ENCODE measurements at places on chromosomes 1 and 21. TPM values are rescaled to one million over a fixed set of nuclear protein-coding genes. Genes with fewer than 3 reads are reported as not detected.

GRCh38 chr1:3391711-3392110 is 62.8 kb upstream of the ARHGEF16 start:
- DNase-seq = no peak

DNA sequence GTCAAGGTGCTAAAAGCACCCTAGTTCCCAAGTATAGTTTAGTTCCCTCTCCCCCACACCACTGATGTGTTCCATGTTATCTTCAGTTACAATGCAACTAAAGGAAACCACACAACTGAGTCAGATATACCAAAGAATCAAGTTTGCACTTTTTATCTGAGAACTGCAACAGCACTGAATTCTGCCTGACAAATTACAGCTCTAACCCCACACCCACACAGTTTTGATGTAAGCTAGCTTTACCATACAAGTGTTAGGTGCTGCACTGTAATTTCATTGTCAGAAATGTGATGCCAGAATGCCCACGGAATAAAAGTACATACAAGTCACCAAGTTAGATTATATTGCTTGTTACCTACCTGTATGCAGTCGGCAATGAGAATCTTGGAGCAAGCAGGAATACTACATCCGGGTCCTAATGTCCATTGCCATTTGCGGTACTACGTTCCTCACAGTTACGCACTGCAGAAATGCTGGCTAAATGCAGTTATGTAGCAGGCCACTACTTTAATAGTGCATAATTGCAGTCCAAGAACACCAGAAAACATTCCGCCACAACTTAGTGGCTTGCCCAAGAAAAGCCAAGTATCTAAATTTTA is 12.1 kb downstream of the SFPQ start:
- no peak for DNase-seq

- DNase-seq = peak; percentile 64
These were observed 6.4 kb downstream of the RHOC start for GRCh38 chr1:112700290-112701226.

DNA sequence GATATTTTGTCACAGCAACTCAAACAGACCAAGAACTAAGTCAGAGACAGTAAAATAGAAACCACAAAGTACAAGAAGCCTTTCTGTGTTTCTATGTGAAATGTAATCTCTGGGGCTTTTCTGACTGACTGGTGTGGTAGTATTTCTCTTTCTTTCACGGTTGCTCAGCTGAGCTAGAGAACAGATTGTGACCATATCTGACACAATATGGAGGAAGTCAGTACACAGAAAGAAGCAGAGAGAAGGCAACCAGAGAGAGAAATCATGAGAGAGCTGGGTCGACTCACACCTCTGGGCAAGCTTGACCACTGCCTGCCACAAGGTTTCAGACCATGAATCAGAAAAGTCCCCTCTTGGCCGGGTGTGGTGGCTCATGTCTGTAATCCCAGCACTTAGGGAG is 208.9 kb upstream of the GREM2 start:
- DNase-seq = no peak

DNA sequence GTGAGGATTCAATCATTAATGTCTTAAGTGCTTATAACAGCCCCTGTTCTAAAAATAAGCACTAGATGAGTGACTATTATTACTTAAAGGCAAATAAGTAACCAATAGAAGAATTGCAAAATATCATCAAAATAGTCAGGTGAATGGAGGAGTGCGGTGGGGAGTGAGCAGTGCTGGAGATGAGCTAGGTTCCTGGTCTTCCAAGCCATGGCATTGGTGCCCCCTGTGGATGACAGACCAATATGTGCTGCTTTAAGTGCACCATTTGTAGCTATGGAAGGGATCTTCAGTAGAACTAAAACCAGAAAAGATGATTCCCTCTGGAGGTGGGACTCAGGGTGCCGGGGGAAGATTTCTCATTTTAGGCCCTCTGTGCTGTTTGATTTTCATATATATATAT is 46.1 kb upstream of the SLC30A1 start:
- no peak for DNase-seq

DNA sequence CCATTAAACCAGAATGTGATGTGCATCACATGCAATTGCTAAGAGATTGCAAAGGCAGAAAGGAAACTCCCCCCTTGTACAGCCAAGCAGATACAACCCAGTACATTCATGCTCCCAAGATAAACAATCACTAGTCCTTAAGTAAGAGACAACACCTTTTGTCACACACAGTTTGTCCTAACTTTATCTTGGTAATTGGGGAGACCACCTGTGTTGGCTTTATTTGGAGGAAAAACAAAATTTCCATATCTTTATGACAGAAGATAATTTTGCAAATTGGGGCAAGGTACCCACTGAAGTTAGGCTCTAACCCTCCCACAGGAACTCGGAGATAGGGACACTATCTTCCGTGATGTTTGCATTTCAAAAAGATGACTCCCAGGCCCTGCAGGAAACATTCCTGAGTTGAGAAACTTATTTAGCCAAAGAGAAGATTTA is 175.0 kb upstream of the TNR start:
- no peak for DNase-seq

GRCh38 chr1:89698020-89698560 is 65.2 kb downstream of the LRRC8C start:
- DNase-seq = no peak

GRCh38 chr1:159826441-159827101 is at the start of gene SLAMF8:
TSS of gene SLAMF8 (plus strand) at chr1:159826873. CDS start at chr1:159826899, 26 bp downstream.
- DNase-seq = peak; percentile 67

DNA sequence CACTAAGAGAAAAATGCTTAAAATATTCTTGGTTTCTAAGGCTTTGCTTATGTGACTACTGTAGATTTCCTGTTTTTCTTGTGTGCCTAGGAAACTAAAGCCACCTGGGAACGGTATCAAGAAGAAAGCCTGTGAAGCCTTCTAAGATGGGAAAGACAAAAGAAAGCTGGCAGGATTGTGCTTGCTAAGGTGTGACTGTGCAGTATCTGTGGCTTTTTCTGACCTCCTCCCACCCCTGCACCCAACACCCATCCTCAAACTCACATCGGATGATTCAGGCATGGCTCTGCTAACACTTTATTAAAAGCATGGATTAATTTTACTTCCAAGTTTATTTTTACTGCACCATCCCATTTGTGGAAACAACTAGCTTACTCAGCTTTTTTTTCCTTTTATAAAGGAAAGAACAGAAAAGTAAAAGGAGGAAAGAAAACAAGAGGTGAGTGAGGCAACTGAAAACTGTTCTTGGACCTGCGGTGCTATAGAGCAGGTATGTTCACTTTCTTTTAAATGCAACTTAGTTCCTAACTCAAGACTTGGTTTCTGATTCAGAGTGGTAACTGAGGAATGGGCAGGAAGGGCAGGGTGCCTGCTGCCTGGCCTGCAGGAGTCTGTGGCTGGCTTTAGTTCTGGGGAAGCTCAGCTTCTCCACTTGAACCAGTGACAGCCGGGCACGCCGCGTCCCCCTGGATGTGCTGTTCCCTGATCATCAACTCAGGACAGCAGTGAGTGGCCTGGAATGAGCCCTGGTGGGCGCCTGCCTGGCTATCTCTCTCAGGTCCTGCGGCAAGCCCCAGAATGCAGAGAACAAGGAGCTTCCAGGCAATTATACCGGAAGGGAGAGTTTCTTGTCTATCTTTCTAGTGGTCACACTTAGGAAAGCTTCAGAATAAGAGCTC is at the start of gene GBP6:
Gene GBP6, plus strand, starts transcription at position 422 of the 899 bp plus-strand sequence. CDS start 4,493 bp downstream, outside the sequence.
- no peak for DNase-seq

ENTREP3 gene
- total RNA-seq = 45.8 TPM

TMEM201 gene
- total RNA-seq = 14.8 TPM

IGSF5 gene
- not detected for total RNA-seq

EDARADD gene
- total RNA-seq = 1.6 TPM

LCE2A gene
- not detected for total RNA-seq

PAPPA2 gene
- 1.3 TPM for total RNA-seq

ZNF593OS gene
- total RNA-seq = not detected

VCAM1 gene
- total RNA-seq = not detected

Measured in activated naive CD4-positive, alpha-beta T cell treated with anti-CD3 and anti-CD28 coated beads, Interleukin-2, amount 50 U/mL, for 72 hours (primary cell).